Activated CD4-positive, CD25-positive, alpha-beta regulatory T cell (primary cell): ENCODE measurements at places on chromosomes 16 and 17.

DNA sequence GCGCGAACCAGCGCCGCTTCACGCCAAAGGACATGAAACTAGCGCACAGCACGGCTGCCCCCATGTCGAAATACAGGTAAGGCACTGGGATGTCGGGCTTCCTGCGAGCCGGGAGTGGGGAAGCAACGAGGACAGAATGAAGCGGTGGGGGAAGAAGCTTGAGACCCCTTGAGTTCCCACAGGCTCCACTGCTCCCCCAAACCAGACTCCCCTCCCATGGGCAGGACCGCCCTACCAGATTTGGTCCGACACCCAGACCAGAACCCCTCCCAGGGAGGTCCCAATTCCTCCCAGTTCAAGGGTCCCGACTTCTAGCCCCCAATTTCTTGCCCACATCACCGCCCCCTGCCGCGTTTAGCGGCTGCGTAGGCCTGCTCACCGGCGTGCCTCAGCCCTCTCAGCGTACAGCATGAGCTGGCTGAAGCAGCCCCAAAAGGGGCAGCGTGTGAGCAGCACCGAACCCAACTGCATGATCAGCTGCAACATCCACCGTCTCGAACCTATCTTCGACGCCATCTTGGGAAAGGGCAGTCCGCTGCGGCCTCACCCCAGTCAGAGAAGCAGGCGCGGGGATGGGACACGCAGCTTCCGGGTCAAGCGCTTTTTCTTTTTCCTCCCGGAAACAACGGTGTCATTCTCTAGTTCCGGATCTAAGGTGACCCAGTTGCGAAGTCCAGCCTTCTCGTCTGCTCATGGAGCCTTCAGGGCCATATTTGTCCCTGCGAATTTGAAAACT is at the start of gene TMEM101:
Gene TMEM101, minus strand, starts transcription at position 527 of the 736 bp plus-strand sequence. Its CDS starts 11 bp downstream, at position 516.
- peak; percentile 78 for DNase-seq

DNA sequence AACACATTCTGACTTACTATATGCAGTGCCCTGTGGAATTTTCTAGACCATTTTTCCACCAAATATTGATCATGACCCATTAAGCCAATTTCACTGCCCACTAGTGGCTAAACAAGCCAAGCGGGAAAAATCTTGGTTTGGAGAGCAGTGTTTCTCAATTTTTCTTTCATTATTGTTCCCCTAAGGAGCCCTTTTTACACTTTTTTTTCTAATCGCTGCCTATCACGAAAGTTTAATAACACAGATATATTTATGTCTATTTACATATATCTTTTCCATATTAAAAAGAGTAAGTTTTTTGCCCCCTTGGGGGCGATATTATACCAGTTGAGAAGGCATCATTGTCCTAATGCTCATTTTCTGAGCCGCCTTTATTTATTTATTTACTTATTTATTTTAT is 10.8 kb upstream of the TLCD3B start:
- DNase-seq, result no peak

- DNase-seq, result peak; percentile 81
Observed at GRCh38 chr16:89167425-89167941, 4.1 kb upstream of the CDH15 start.

DNA sequence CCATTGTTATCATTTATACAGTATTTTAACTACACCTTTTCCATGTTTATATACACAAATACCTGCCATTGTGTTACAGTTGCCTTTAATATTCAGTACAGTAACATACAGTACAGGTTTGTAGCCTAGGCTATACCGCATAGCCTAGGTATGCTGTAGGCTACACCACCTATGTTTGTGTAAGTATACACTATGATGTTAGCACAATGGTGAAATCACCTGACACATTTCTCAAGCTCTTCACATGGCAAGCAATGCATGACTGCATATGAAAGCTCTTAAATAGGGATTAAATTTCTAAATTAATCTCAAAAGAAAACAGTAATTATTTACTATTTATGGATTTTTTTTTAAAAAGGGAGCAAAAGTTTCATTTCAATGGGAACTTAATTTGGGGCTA is 12.0 kb downstream of the LRRC37B start:
- no peak for DNase-seq

- no peak for DNase-seq
Observed at GRCh38 chr16:23786964-23787561, 32.2 kb downstream of the CHP2 start.

- no peak for DNase-seq
Observed at GRCh38 chr17:68709461-68709860, 108.3 kb upstream of the FAM20A start.

- no peak for DNase-seq
Observed at GRCh38 chr16:79388396-79388795, 212.1 kb downstream of the MAF start.

- DNase-seq, result no peak
Observed at GRCh38 chr16:81005610-81006161, 999 bp downstream of the CMC2 start.

GRCh38 chr16:68454920-68455435 is 6.7 kb upstream of the SMPD3 start:
- no peak for DNase-seq

- no peak for DNase-seq
Observed at GRCh38 chr16:25613931-25614330, 77.8 kb upstream of the HS3ST4 start.

- DNase-seq, result no peak
Observed at GRCh38 chr16:48542020-48542473, 67.9 kb downstream of the N4BP1 start.

GRCh38 chr16:10876799-10877341 is at the start of gene CIITA:
TSS of gene CIITA (plus strand) at chr16:10877202. CDS start at chr16:10877331, 129 bp downstream.
- DNase-seq, result no peak

DNA sequence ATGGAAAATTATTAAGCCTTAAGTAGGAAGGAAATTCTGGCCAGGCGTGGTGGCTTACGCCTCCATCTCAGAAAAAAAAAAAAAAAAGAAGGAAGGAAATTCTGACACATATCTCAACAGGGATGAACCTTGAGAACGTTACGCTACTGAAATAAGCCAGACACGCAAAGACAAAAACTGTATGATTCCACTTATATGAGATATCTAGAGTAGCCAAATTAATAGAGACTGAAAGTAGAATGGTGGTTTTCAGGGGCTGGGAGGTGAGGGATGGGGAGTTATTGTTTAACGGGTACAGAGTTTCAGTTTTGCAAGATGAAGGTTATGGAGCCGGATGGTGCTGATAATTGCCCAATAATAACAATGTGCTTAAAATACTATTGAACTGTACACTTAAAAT is 16.2 kb upstream of the HNF1B start:
- DNase-seq, result no peak

GRCh38 chr16:48123104-48123788 is 32.5 kb downstream of the ABCC12 start:
- DNase-seq, result no peak

- DNase-seq, result no peak
Observed at GRCh38 chr16:86609115-86609514, 30.8 kb downstream of the FOXL1 start.

GRCh38 chr17:50699410-50699809 is 8.3 kb downstream of the ANKRD40 start:
- no peak for DNase-seq

GRCh38 chr16:62190426-62190825 is 154.2 kb upstream of the CDH8 start:
- DNase-seq, result no peak

DNA sequence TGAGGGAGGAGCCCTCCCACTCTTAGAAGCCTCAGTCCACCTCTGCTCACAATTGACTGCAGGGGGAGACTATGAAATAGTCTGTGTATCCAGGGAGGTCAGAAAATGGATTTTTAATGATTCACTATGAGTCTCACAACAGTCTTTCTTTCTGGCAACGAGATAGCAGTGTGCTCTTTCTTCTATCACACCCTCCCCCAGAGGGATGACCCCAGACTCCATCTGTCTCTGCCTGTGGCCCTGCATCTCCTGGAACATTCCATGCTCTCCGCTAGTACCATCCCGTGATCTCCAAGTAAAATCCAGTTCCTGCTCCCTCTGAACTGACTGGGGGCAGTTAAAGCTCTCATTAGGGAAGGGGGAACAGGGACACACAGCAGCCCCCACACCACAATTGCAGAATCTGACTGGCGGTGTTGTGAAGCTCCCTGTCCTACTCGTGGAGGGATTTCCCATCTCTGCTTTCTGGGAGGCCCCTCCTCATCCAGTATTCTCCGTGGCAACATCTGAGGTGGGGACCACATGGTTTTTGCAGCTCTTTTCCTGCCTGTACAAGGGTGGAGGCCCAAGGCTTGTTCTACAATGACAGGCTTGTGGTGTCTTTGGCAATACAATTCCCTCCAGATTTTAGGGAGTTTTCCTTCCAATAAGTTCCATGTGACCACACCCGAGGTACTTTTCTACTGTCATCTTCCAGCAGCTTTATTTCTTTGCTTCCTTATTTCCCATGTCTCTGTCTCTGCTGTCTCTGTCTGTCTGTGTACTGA is 19.4 kb downstream of the NATD1 start:
- no peak for DNase-seq
